HS-5 (cell line): ENCODE measurements at places on chromosomes 1 and 21.

GRCh38 chr1:37755951-37756560 is 8.9 kb downstream of the EPHA10 start:
- DNase-seq, result no peak

DNA sequence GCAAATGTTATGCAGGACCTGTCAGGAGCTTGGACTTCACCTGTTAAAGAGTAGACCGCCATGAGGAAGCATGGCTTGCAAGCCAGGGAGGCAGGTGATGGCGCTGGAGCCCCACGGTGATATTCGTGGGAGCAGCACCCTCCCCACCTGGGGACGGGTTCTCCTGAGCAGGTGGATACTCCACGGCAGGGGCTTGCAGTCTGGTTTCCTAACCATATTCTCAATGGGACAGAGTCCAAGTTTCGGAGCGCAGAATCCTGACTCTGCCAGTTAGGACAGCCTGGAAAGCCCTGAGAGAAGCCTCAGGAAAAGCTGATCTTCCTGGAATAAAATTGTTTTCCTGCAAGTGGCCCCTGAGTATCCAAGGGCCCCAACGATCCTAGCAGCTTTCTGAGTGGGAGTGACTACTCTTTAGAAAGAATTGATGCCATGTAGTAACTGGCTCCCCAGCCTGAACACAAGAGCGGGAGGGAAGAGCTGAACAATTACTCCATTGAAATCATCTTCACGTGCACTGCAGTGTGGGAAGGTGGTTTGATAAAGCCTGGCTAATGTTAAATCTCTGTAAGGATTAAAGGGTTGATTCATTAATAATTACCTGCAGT is 146.3 kb upstream of the RAB4A start:
- no peak for DNase-seq

DNA sequence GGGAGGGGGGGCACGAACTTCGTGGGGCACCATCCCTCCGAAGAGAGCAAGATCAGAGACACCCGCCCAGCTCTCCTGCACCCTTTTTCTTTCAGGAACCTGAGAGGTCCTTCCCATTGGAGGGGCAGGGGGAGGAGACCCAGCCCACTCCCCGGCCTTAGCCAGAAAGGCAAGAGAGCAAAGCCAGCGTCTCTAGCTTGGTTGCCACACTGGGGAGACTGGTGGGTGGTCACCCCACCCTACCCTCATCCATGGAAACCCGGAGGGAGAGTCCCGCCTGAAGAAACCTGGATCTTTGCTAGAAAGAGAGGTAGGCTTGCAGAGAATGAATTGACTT is 246 bp downstream of the ATP2B4 start:
- no peak for DNase-seq

GRCh38 chr1:66266756-66267155 is 267.2 kb upstream of the SGIP1 start:
- no peak for DNase-seq

GRCh38 chr21:42186591-42186990 is 32.3 kb upstream of the ABCG1 start:
- no peak for DNase-seq

DNA sequence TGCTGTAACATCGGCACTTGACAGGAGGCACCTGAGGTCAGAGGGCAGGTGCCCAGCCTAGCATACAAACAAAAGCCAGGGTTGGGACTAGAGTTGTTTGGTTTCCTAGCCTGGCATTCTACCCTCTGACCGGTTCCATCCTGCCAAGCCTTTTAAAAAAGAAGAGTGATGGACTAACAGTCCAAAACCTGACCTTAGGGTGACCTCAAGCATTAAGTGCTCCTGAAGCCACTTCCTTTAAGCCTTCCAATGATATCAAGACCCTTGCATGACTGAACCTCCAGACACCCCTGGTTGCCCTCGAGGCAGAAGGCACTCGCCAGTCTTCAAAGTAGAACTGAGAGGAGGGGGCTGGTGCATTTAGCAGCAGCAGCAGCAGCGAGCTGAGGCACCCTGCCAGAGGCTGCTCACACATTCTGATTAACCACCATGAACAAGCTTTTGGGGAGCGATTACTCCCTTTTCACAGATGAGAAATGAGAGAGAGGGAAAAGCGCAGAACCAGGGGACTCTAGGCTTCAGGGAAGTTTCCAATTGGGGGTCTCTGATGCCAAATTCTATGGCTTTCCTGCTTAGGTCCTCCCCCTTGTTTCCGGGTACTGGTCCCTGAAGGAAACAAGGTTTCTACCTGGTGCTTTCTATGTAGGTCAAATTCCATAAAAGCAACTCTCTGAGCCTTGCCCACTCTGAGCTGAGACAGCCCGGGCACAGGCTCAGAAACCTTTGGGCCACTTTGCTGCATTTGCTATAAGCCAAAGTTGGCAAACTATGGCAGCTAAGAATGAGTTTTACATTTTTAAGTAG is 9.2 kb downstream of the SLC2A1 start:
- DNase-seq, result no peak

- DNase-seq, result no peak
These were observed 78.9 kb upstream of the CTTNBP2NL start for GRCh38 chr1:112317140-112317539.

DNA sequence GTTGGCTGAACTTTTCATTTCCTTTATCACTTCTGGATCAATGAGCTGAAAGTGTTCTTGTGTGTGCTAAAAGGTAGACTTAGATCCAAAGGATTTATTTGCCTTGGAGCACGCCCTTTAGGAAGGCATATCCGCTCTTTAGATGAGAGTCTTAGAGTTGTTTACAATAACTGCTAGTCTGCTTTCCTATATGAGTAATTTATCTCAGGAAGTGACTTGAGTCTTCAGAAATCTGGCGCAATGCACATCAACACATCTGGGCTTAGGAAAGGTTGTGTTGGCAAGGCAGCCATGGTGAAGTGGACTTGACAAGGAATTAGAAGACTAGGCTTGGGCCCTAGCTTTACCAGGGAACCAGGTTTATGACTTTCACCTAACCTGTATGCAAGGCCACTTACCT is 204.1 kb upstream of the PTGFR start:
- peak; percentile 83 for DNase-seq

GRCh38 chr1:228697207-228698016 is 37.9 kb upstream of the RHOU start:
- DNase-seq, result no peak

- DNase-seq, result no peak
These were observed 111.6 kb downstream of the CYYR1 start for GRCh38 chr21:26461500-26461899.

DNA sequence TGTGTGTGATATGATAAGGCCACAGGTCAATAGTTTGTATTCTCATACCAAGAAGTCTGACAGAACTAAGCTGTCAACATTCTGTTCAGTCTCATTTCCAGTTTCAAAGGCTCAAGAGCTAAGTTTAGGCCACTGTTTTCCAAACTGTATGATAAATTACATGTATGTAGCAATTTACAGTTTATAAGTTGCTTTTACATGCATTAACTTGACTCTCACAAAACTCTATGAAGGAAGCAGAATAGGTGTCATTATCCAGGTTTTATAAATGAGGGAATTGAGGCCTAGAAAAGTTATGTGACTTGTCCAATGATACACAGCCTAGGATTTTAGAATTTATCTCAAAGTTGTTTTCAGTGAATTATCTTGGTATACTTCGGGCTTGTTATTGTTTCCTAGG is 23.4 kb downstream of the FMO5 start:
- no peak for DNase-seq
